Activated CD4-positive, alpha-beta T cell treated with anti-CD3 and anti-CD28 coated beads, Interleukin-2, amount 50 U/mL, for 16 hours (primary cell): ENCODE measurements at places on chromosomes 16 and 17.

DNA sequence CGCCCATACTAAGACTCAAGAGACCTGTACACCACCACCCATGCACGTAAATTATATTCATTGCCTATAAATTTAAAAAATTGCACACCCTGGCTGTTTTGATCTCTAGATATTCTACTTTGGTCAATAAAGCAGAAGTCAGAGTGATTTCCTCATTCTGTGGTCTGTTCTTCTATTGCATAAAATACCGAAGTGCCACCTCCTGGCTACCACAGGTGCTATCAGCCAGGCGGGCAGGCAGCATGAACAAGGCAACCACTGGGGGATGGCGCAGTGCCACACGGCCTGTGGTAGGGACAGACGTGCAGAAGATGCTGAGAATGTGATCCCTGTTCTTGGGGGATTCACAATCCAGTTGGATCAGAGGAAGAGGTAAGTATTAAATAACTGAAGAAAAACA, 122.3 kb downstream of the CDK5R1 start:
- DNase-seq, result peak; percentile 52

DNA sequence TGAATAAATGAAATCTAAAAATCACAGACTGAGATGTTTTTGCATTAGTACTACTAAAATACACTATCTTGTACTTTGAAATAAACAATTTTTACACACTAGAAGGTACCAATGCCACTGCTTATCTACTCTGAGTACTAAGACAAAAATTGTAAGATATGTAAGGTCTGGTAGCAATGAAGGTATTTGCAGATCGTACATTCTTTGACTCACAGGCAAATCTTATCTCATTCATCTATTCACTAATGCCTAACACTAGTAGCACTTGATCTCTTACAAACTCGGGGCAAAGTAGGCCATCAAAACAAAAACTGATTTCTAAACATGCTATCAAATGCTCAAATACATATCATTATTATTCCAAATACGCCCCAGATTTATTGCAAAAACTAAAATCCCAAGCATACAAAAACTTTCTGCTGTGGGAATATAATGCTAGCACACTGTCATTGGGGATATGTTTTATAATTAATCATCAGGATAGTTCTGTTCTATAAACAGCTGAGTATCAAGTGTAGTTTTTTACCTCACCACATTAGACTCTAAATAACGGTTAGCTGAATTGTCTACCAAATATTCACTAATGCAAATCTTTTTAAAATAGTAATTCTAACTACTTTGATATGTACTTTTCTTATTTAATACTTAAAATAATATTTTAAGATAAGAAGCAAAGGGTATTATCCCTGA, 68.0 kb downstream of the MED13 start:
- no peak for DNase-seq

DNA sequence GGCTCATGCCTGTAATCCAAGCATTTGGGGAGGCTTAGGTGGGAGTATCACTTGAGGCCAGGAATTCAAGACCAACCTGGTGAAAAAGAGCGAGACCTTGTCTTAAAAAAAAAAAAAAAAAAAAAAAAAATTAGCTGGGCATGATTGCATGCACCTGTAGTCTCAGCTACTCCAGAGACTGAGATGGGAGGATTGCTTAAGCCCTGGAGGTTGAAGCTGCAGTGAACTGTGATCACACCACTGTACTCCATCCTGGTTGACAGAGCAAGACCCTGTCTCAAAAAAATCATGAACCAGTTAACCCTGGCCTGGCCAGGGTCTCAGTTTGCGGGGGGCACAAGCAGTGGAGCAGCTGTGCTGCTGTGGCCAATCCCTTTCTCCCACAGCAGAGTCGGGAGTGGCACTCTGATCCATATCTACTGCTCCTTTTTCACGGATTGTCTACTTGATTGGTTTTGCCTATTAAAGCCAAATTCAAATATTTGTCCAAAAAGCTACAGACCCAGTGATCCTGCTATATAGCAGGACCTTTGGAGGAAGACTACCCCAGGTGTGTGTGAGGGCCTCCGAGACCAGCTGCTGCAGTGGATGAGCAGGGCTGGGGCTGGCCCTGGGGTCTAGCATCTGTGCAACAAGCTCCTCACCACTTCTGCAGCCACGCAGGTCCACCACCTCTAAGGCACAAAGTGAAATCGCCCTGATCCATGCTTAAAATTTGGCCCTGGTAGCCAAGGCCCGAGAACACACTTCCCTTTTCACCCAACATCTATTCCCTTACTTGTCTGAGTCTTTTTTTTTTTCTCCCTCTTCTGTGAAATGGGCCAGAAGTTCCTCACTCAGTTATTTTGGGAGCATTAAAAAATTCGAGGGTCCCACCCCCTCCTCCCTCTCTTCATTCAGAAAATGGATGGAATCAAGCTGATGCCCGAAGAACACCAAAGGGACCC, 48.2 kb downstream of the LDHD start:
- DNase-seq, result no peak

- no peak for DNase-seq
These were observed 74.5 kb downstream of the RPGRIP1L start for GRCh38 chr16:53629151-53629550.

DNA sequence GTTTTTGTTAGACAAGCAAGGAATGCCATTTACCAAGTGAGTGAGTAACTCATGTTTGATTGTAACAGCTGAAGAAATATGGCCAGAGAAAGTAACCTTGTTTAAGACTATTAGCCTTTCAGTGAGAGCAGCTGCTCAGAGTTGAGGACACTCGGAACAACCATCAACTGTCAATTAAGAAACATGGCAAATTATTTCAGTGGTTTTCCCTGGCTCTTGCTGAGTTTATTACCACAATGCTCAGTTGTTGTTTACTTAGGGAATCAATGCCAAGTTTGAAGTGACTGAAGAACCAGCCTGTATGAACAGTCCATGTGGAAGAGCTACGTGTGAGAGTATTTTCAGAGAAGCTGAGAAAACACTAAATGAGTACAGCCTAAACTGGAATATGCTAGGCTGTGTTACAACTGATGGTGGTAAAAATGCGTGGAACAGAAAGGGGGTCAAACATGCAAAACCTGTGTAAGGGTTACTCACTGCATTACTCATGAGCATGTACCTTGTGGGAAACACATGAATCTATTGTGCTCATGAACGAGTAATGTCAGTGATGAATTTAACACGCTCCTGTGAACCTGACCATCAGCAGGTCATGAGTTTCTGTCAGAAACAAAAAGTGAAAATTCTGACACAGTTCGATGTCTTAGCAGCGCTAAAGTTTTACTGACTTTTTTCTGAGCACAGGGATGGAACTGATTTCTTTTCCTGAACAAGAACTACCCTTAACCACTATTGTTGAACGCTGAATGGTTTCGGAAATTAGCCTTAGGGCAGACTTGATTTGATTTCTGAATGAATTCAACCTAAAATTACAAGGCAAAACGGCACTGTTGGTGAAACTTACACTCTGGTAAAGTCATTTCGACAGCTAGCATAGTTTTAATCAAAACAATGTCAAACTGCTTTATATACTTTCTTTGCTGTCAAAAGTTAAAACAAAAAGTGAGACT, 33.5 kb downstream of the GNA13 start:
- peak; percentile 45 for DNase-seq

- DNase-seq, result no peak
These were observed 13.6 kb downstream of the CDRT4 start for GRCh38 chr17:15453782-15454181.

DNA sequence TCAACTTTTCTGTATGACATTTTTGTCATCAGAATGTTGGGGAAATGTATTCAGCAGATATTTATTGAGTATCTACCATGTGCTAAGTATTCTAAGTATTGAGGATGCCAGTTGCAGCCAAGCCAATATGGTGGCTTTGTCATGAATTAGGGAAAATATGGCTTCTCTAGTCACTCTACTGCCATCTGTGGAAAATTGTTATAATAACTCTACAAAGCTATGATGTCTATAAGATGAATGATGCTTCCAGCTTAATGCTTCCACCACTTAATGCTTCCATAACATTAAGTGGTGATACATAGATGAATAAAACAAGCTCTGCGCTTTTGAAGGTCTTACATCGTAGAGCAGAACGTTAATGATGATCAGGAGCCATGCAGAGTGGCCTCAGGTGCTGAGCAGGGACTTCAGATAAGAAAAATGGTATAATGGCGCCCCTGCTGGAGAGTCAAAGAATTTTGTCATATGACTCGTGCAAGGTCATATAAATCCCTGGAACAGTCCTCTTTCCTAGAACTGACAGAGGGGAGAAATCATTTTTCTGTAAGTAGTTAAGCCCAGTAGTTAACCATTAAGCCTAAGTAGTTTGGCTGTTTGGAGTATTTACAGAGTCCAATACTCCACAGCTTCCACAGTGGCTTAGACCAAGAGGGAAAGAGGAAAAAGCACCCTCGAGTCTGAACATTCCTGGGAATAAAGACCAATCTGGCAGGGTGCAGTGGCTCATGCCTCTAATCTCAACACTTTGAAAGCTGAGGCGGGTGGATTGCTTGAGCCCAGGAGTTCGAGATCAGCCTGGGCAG, 2.7 kb upstream of the TMIGD1 start:
- DNase-seq, result peak; percentile 75

DNA sequence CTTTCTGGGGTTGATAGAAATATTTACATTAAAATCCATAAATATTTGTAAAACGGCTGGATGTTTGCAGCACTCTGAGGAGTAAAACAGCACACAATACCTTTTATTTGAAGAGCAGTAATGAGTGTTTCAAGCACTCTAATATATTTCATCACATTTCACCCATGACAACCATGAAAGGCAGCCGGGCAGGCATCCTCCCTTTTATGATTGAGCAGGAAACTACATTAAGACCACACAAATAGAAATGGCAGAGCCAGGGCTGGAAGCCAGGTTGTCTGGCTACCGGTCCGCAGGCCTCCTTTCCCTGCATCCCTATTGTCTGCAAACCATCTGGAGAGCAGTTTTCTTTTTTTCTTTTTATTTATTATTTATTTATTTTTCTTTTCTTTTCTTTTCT, 23.1 kb upstream of the GPRC5C start:
- no peak for DNase-seq

DNA sequence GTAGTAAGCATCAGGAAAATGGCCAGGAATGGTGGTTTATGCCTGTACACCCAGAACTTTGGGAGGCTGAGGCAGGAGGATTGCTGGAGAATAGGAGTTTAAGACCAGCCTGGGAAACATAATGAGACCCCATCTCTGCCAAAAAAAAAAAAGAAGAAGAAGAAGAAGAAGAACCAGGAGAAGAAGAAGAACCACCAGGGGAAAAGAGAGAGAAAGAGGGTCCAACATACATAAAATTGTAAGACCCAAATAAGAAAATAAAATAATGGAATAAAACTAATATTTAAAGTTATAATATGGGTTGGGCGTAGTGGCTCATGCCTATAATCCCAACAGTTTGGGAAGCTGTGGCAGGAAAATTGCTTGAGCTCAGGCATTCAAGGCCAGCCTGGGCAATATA, 408.4 kb downstream of the ZFHX3 start:
- DNase-seq, result no peak

GRCh38 chr16:11109566-11109965, 146.4 kb downstream of the SOCS1 start:
- no peak for DNase-seq

DNA sequence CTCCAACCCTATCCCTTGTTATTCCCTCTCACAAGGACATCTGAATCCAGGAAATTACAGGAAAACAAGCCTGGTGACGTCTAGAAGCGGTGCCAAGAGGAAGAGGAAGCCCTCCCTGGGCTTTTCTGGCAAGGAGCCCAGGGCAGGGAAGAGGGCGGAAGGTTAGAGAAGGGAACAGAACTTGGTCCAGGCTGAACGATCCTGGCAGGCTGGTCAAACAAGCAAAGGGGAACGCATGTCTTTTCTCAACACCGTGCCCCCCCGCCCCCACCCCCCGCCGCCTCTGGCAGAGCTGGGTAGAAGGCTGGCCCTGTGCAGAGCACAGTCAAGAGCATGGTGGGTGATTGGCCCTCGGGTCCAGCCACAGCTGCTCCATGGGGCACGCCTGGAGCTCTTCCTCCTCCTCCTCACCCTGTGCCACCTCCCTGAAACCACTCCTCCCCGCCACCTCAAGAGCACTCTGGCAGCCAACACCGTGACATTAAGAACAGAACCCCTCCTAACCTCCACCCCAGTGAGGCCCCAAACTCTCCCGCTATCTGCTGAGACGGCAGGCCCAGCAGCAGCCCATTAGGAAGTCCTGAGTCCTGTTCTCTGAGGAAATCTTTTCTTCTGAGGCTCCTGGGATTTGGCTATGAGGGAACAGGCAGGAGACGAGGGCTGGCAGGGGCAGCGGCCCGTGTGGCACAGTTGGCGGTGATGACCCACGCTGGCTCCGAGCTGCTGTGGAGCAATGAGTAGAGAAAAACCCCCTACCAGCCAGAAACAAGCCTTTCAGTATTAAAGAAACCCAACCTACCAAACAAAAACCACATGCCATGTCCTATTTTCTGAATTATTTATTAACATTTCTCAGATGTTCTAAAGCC, 7.3 kb downstream of the C16orf86 start:
- no peak for DNase-seq

DNA sequence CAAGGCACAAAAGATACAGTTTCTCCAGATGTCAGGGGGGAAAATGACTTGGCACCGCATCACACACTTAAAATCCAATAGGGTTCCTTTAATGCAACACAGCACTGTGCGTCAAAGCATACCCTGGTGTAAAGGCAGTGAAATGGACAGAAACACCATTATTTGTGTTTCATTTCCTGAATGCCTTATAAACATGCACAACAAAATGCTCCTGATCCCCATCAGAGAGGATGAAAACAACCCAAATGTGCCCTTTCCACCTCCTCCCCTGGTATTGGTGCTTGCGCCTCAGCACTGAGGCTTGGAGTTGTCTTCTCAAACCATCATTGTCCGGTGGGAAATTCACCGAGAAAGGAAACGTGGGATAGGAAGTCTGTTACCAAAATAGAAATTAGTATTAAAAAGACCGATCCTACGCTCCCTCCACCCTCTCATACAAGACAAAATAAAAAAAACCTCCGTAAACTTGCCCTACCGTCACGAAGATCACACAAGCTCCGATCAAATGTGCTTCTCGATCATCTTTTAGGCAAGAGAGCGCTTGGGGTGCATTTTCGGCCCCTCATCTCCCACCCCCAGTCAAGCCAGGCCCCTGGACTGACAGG, 722 bp downstream of the CDC27 start:
- DNase-seq, result peak; percentile 33

DNA sequence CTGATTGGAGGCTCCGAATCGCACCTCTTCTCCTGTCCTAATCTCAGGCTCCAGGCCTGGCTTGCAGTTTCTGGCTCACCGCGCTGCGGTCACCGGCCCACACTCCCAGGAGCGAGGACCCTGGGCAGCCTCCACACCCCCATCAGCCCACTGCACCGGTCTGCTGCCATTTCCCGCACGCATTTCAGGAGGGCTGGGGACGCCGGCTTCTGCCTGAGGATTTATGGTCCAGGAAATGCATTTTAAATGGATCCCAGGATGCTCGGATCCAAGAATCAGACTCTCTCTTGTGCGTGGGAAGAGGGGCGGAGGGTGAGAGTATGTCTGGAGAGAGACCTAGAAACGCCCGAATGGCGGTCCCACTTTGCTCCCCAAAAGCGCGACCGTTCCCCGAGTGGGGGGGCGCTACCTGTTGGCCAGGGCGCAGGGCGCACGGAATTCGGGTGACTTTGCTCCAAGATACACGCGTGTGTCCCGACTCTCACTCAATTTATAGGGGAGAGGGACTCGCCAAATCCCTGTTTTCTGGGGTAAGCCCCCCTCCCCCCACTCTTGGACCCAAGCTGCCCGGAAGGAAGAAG, 817 bp upstream of the JPH3 start:
- no peak for DNase-seq
